ENCODE measurements at places on chromosomes 6 and 20.
A peak's percentile ranks its signal among the peaks of the same experiment; 100 is the strongest.

DNA sequence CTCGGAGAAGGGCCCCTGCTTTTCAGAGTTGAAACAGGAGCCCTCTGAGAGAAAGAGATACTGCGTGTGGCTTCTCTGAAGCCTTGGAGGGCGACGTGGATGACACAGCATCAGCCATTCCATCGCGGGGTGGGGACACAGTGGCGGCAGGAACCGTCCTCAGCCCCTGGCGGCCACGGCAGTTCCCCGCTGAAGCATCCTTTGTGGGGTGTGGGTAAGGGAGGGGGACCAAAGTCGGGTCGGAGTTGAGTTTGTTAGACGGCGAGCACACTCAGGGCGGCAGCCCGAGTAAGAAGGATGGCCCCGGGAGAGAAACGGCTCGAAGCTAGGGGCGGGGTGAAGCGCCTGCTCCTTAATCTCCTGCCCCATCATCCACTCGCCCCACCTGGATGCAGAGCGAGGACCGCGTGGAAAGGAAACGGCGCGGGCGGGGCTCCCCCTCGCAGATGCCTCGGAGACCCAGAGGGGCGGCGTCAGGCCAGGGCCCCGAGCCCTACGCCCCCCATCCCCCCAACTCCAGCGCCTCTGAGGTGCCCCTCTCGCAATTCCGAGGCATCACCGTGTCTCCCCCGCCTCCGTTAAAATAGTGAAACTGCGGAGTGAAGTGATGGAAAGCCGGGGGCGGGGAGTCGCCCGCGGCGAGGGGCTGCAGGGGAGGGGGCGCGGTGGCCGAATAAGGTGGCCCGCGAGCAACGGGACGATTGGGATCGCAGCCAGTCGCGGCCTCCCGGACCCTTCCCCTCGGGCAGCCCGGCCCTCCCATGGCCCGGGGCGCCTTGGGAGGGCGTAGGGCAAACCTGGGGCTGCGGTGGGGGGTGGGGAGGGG, 796 bp upstream of the RREB1 start:
- no peak for DNase-seq

DNA sequence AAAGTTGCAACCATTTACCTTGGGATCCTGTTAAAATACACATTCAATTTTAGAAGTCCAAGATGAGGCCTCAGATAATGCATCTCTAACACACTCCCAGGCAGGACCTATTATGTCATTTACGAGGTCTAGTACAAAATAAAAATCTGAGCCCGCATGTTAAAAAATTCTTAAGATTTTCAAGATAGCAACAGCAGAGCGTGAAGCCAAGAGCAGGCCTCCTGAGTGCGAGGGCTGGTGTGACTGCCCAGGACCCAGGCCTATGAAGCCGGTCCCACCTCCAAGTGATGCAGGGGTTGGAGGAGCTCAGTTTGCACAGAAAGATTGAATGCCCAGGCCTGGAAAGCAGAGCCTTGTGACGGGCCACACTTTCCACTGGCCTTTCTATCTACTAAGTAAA, 211.1 kb upstream of the KCNQ5 start:
- no peak for DNase-seq

- no peak for DNase-seq
Observed at GRCh38 chr6:149335924-149336608, 18.6 kb downstream of the TAB2 start.

DNA sequence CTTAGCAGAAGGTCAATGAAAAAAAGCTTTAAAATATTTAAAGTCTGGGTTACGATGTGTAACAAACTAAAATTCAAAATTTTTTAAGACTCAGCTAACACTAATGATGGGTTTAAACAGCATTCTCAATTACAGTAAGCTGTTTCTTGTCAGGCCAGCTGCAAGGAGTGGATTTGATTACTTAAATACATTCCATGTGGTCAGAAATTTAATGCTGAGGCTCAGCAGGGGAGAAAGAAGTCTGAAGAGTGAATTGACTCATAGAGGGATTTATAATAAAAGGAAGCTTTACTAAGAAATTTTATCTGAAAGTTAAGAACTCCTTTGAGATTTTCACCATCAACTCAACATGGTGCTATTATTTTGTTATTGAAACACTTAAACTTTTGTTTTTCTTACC, 398.6 kb downstream of the KHDRBS2 start:
- DNase-seq, result no peak

- DNase-seq, result no peak
Observed at GRCh38 chr6:130412556-130413290, 46.9 kb downstream of the TMEM200A start.

DNA sequence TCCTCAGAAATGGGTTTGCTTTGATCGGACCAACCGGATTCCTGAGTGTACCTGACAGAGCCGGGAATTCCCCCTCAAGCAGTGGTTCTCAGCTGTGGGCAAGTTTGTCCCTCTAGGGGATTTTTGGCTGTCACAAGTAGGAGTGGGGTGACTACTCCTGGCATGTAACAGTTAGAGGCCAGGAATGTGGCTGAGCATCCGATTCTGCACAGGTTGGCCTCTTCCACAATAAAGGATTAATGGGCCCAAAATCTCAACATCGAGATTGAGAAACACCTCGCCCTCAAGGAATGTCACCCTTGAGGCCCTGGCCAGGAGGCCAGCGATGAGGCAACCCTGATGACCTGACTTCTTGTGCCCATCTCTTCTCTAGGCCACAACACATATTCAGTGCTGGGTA, 7.9 kb downstream of the AGPAT4 start:
- DNase-seq, result no peak

DNA sequence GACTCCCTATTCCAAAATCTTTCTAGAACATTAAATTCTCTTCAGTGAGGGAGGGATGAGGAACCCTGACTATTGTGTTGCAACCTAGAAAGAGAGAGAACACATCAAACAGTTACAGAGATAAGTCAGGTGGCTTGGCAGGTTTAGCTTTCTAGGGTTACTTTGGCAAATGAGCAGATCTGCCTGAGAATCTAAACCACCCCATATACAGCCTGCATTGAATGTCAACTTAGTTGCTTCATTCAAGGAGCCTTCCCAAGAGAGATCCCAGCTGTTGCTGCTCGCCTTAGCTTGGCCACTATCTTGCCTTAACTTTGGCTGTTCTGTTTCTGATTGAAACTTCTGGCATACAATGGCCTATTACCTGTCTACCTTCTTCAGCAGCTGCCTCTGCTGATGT, 74.7 kb upstream of the TCF21 start:
- DNase-seq, result no peak

DNA sequence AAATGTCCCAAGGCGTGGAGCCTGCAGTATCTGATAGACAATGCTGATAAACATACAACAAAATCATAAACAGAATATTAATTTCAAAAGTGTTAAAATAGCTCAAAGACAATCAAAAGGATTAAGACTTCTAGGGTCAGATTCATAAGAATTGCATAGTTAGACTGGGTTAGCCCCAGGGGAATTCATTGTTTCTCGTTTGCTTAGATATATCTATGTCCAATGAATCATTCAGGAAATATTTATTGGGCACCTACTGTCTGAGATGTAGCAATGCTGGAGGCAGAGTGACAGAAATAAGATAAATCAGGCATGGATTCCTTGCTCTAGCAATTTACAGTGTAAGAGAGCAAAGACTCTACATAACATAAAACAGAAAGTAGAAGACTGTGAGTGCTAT, 124.4 kb upstream of the PRL start:
- no peak for DNase-seq

GRCh38 chr6:155595284-155595683, 139.6 kb upstream of the NOX3 start:
- no peak for DNase-seq

GRCh38 chr20:4997222-4997621, 4.1 kb downstream of the SLC23A2 start:
- no peak for DNase-seq

- DNase-seq, result no peak
Observed at GRCh38 chr20:39676857-39677391, 714.8 kb downstream of the DHX35 start.

GRCh38 chr6:113644861-113645575, 212.1 kb upstream of the MARCKS start:
- no peak for DNase-seq

- no peak for DNase-seq
Observed at GRCh38 chr6:168915855-168916254, 337.8 kb downstream of the THBS2 start.

GRCh38 chr6:77650098-77650663, 2.7 kb upstream of the MEI4 start:
- no peak for DNase-seq

DNA sequence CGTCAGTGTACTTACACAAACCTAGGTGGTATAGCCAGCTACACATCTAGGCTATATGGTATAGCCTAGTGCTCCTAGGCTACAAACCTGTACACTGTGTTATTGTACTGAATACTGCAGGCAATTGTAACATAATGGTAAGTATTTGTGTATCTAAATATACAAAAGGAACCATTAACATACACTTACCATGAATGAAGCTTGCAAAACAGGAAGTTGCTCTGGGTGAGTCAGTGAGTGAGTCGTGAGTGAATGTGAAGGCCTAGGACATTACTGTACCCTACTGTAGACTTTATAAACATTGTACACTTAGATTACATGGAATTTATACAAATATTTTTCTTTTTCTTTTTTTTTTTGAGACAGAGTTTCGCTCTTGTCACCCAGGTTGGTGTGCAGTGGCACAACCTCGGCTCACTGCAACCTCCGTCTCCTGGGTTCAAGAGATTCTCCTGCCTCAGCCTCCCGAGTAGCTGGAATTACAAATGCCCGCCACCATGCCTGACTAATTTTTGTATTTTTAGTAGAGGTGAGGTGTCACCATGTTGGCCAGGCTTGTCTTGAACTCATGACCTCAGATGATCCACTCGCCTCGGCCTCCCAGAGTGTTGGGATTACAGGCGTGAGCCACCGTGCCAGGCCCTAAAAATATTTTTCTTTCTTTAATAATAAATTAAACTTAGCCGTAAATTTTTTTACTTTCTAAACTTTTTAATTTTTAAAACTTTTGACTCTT, 15.4 kb upstream of the KIAA1755 start:
- DNase-seq, result peak; percentile 46
